Stimulated activated CD4-positive, alpha-beta T cell treated with anti-CD3 and anti-CD28 coated beads, Interleukin-15, amount 100 ng/mL, for 48 hours (primary cell): ENCODE measurements at places on chromosomes 2 and 18.

- no peak for DNase-seq
Observed at GRCh38 chr2:222979484-222979883, 72.5 kb upstream of the KCNE4 start.

DNA sequence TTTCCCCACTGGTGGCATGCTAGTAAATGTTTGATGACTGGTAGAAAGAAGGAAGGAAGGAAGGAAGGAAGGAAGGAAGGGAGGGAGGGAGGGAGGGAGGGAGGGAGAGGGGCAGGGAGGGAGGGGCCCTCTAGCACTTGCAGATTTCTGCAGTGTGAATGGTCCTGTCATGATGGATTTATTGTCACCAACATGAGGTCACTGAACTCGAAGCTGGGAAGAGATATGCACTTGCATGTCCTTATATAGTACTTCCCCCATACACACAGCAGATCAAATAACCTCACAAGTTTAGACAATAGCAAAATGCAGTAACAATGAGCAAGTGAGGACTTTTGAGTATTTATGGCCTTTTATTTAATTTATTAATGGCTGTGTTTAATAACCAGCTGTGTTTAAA is 44.5 kb upstream of the CXCR4 start:
- DNase-seq: no peak

GRCh38 chr18:21747764-21748693 is 7.4 kb downstream of the MIB1 start:
- DNase-seq: no peak

GRCh38 chr2:120622159-120622869 is 113.4 kb upstream of the GLI2 start:
- no peak for DNase-seq

DNA sequence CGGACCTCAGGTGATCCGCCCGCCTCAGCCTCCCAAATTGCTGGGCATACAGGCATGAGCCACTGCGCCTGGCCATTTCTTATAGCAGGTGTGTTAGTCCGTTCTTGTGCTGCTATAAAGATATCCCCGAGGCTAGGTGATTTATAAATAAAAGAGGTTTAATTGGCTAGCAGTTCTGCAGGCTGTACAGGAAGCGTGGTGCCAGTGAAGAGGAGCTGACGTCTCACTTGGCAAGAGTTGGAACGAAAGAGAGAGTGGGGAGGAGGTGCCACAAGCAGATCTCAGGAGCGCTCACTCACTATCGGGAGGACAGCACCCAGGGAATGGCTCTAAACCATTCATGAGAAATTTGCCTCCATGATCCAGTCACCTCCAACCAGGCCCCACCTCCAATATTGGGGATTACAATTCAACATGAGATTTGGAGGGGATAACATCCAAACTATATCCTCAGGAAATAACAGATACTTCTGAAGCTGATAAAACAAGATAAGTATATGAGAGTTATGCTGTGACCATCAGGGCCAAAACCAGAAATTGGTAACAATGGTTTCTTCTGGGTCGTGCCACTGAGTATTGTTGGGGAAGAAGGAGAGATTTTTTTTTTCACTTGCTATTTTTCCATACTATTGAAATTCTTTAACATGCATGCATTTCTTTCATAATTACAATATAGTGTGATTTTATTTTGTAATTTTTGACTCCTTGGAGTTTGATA is 7.4 kb upstream of the RMC1 start:
- DNase-seq: no peak

GRCh38 chr2:10256031-10256514 is 46.6 kb upstream of the HPCAL1 start:
- DNase-seq: no peak

DNA sequence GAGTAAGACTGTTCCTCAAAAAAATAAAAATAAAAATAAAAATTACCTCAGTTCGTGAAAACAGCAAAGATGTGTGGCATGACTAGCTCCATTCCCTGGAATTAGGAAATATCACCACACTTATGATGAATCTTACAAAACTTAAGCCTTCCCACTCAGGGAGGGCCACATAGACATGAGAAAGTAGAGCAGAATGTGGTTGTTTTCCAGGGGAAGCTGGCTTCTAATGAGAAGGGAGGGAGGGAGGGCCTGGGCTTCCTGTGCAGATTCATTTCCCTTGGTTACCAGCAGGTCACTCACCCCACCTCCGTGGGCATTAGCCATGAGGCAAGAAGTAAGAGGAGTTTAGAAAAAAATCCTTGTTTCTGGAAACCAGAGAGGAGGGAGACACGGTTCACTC is 95.9 kb upstream of the RMDN2 start:
- DNase-seq: no peak

DNA sequence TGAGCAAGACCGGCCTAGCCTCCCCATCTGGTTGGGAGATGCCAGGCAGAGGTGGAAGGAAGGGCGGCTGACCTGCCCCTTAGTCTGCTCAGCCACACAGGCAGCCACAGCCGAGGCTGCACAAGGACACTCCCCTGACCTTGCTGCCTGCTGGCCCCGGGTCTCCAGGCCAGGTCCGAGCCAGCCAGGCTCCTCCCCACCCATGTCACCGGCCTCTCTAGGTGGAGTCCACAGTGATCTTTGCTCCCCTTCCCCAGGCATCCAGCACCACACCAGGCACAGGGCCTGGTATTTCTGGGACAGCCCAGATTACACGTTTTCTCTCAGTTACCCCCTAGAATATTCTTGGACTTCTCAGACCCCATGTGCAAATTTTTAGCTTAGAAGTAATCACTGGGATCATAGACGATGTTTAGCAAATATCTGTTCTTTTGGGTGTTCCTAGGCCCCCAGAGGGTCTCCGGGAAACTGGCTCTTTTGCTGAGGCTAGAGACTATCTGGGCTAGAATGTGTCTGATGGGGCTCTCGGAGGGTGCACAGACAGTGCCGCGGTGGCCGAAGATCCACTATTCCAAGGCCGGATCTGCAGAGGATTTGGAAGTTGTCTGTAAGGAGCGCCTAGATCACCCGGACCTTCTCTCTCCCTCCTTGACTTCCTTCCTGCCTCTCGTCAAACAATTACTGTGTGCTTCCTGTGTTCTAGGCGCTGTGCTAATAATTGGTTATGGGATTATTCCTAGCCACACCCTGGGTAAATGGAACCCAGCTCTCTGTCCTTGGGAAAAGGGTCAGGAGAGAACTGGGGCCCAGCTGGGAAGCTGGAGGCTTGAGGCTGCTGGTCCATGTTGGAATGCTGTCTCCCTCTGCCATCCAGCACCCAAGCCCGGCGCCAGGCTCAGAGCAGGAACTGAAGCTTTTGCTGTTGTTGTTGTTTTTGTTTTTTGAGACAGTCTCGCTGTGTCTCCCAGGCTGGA is 46.9 kb downstream of the ODC1 start:
- DNase-seq: no peak

DNA sequence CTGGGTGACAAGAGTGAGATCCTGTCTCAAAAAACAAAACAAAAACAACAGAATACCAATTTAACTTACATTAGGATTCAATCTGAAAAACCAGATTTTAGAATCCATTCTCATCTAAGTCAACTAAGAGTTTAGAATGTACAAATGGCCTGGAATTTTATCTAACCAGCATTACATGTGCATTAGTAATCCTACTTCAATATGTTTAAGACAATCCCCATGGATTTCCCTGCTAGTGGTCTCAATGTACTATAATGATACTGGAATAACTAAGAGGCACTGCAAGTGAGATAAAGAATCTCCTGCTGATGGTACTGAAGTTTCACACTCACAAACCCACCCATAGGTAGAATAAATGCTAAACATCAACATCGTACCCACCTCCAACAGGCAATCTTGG is 53.9 kb upstream of the DNER start:
- no peak for DNase-seq

DNA sequence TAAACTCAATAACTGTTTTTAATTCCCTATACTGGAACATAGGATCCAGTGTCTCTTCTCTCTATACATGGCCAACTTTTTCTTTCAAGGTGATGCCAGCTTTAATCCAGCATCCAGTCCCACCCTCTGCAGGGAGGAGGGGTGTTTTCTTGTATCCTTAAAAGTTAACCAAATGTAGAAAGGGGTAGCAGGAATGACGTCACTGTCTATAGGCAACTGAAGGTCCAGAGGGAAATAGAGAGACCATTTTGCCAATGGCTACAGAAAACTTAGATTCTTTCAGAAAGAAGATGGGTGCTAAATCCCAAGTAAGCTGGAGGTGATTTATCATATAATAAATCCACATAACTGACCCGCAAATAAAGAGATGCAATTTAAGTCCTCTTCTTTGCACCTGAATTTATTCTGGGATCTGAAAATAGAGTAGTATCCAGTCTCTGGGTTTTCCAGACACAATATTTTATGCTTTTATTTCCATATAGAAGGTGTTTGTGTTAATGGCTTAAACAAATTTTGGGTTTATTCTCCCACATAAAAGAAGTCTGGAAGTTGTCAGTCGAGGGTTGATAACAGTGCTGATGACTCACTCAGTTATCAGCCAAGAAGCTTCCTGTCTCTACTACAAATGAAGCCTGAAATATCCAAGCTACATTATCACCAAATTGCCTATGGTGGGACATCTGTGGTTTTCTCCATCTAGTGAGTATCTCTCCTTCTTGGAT is 5.7 kb upstream of the DNER start:
- no peak for DNase-seq

DNA sequence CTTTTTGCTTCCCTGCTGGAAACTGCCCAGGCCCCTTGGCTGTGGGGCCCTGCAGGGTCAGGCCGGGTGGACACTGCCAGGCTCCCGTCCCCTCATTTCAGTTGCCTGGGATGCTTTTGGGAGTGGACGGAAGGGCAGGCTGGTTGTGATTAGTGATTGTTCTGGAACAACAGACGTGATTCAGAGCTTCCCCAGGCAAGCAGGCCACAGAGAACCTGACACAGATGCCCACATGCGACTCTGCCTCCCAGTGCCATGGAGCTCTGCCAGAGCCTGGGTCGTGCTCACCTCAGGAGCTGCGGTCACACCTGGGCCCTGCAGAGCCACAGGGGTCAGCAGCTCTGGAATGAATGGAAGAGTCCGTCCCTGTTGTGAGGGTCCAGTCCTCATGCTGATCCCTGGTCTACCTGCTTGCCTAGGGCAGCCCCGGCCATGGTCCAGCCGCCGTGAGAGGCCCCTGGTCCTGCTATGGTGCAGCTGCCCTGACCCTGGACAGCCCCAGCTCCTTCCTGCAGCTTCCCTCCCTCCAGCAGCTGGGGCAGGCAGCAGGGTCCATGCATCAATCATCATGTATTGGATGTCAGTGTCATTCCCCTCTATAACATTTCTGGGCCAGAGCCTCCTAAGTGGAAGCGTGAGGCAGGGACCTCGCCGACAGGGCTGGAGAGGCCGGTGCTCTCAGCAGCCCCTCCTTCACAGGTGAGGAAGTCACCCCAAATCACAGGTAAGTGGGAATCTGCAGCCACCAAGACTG is 518.6 kb upstream of the MYT1L start:
- no peak for DNase-seq

GRCh38 chr18:2572892-2573291 is 1.5 kb downstream of the NDC80 start:
- DNase-seq: no peak

DNA sequence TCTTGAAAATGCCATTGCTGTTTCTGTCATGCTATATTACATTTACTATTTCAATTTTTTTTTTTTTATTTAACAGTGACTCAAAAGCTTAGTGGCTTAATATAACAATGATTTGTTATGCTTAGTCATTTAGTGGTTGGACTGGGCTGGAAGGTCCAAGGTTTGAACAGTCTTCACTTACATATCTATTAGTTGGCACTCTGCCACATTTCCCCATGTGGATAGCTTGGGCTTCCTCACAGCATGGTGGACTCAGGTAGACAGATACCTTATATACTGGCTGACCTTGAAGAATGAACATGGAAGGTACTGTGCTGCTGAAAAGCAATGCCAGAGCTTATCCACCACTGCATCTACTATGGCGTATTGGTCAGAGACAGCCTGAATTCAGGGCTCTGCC is 909.5 kb upstream of the SOX11 start:
- DNase-seq: no peak

DNA sequence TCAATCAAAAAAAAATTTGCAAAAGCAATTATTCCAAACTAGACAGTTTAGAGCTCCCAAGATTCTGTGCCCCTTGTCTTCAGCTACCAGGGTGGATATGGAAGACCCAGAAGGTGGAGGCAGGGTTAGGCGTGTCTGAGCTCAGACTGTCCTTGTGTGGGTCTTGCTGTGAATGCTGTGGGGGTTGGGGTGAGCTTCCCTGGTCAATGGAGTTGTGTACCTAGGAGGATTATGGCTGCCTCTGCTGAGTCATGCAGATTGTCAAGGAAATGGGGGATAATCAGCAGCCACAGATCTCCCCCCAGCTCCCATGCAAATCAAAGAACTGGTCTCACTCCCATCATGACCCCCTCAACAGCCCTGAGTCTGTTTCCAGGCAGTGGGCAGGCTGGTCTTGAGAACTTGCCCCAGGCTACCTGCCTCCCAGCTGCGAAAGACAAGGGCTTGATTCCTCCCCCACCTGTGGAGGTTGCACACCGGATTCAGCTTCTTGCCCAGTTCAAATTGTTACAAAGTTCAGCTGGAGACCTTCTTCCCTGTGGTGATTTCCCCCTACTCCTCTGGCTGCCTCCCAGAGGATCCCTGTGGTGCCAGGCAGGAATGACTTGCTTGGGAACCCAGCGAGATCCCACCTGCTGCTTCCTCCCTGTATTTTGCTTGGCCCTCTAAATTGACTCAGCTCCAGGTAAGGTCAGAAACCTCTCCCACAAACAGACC is 77.0 kb downstream of the RAD51AP2 start:
- DNase-seq: no peak
